ENCODE measurements at places on chromosomes 3 and 15. TPM values are rescaled to one million over a fixed set of nuclear protein-coding genes. Genes with fewer than 3 reads are reported as not detected.

The APH1B gene
- total RNA-seq = 9.2 TPM

The SSR3 gene
- total RNA-seq = 175 TPM

The TBC1D23 gene
- 21.0 TPM for total RNA-seq

The C2CD4A gene
- 0.13 TPM for total RNA-seq

The CFAP100 gene
- not detected for total RNA-seq

The GRK7 gene
- not detected for total RNA-seq

Data from CD8-positive, alpha-beta memory T cell (primary cell).